ENCODE measurements at places on chromosomes 1 and 21.

DNA sequence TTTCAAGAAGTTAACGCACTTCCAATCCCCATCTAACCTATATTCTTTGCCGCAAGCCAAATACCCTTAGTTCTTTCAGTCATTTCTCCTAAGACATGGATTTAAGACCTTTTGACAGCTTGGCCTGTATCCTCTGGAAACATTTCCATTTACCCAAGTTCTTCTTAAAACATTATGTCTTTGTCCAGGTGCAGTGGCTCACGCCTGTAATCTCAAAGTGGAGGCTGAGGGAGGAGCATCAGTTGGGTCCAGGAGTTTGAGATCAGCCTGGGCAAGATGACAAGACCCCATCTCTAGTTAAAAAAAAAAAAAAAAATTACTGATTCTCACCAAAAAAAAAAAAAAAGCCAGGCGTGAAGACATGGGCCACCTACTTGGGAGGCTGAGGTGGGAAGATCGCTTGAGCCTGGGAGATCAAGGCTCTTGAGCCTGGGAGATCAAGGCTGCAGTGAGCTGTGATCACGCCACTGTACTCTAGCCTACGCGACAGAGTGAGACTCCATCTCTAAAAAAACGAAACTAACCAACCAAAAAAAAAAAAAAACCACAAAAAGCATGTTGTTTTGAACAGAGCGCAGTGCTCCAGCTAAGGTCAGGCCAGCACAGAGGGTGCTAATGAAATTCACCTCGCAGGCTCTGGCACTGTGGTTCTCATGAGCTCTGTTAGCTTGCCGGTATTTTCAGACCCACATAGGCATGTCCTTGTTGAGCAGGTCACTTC lies 36.0 kb downstream of the NUAK2 start:
- DNase-seq: no peak

GRCh38 chr1:158007667-158008386 lies 14.4 kb downstream of the KIRREL1 start:
- DNase-seq: no peak

- DNase-seq: no peak
Observed at GRCh38 chr1:232553809-232554208, 76.1 kb downstream of the SIPA1L2 start.

DNA sequence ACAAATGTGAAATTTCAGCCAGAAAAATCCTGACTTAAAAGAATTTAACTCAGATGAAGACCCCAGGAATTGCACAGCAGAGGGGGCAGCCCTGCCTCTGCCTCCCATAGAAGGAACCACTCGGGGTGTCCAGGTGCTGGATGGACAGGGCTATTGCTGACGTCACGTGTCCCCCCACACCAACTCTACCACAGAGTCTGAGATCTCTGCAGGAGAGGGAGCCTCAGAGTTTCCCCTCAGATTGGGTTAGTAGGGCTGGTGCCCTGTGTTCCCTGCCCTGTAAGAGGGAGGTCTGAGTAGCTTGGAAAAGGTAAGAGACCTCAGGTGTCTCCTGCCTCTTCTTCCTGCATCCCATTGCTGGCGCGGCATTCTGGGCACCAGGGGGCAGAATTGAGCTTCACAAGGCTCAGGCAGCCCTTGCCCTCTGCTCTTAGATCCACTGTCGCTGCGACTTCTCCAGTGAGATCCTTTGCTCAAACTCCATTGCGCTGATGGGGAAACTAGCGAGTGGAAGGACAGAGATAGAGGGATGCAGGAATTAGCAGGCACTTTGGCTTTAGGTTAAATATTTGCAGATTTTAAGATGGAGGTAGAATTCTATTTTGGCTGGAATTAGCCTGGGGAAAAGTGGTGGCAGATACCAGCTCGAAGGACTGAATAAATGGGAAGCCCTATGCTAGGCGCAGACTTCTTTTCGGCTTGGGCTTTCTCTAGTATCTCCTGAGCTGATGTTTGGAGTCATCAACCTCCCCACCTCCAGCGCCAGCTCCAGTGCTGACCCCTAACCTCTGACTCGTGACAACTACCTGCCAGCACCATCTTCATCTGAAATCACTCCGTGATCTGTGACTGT lies 42.8 kb upstream of the DMBX1 start:
- DNase-seq: peak; percentile 52

DNA sequence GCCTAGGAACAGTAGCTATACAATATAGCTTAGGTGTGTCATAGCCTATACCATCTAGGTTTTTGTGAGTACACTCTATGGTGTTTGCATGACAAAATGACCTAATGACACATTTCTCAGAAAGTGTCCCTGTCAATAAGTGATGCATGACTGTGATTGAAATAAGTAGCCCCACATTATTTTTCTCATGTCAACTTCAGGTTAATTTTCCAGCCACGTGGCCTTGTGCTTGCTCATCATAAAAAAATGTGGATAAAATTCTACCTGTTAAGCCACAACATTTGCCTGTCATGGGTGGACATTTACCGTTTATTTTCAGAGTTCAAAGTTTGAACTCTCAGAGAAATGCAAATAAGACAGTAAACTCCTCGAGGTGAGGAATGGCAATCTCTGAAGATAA lies 5.5 kb downstream of the DISC1 start:
- no peak for DNase-seq
